Stimulated activated CD4-positive, alpha-beta T cell treated with anti-CD3 and anti-CD28 coated beads, Interleukin-12 subunit alpha, Interleukin-12 subunit beta, amount 100 ng/mL, for 48 hours (primary cell): ENCODE measurements at places on chromosomes 3 and 15.
A peak's percentile ranks its signal among the peaks of the same experiment; 100 is the strongest.

- no peak for DNase-seq
Observed at GRCh38 chr3:129240436-129240835, 9.0 kb upstream of the COPG1 start.

GRCh38 chr15:59557581-59557980 lies 54.0 kb upstream of the GCNT3 start:
- DNase-seq, result no peak

GRCh38 chr3:137761563-137762503 lies 2.3 kb upstream of the SOX14 start:
- DNase-seq, result no peak

- no peak for DNase-seq
Observed at GRCh38 chr15:39625451-39625850, 44.6 kb downstream of the THBS1 start.

- no peak for DNase-seq
Observed at GRCh38 chr3:154625756-154626155, 195.8 kb upstream of the GPR149 start.

- DNase-seq, result no peak
Observed at GRCh38 chr3:37990527-37990926, at the start of gene VILL. VILL (plus strand) TSS chr3:37990786; CDS start chr3:37993673, 2,887 bp downstream.

- no peak for DNase-seq
Observed at GRCh38 chr3:115670911-115671310, 47.6 kb downstream of the GAP43 start.

DNA sequence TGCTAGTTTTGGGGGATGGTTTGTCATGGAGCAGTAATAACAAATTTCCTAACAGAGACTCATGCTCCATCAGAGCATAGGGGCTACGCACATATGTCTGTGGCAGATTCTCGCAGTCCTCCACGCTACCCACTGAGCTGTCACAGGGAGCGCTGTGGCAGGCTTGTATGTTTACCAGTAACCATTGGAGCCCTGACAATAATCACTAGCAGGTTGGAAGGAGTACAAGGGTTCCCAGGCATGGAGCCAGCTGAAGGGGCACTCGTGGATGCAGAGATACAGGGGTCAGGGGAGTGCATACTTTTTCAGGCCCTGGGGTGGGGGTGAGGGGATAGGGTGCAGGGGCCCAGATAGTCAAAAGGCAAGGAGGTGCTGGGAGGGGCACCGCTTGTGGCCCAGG lies 7.9 kb upstream of the GP9 start:
- DNase-seq, result no peak

DNA sequence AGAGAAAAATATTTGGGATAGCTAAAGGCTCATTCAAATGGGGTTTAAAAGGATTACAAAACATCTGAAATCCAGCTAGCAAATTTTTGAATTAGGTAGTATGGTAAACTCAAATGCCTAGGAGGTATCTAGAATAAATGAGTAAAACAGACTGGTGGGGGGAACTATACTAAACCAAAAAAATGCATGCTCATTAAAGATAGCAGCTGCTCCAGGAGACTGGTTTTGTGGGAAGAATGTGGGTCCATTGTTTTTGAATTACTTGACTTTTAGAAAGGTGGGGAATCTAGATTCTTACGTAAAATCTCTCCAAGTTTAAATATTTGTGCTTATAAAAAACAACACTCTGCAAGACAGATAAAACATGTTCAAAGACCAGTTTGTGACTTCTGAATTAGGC lies 73.8 kb downstream of the LEKR1 start:
- no peak for DNase-seq

GRCh38 chr15:58407778-58408177 lies 24.0 kb upstream of the LIPC start:
- DNase-seq, result no peak

- DNase-seq, result no peak
Observed at GRCh38 chr3:183161552-183162336, 790 bp downstream of the LAMP3 start.

GRCh38 chr15:69881302-69881670 lies 216.4 kb downstream of the TLE3 start:
- no peak for DNase-seq

DNA sequence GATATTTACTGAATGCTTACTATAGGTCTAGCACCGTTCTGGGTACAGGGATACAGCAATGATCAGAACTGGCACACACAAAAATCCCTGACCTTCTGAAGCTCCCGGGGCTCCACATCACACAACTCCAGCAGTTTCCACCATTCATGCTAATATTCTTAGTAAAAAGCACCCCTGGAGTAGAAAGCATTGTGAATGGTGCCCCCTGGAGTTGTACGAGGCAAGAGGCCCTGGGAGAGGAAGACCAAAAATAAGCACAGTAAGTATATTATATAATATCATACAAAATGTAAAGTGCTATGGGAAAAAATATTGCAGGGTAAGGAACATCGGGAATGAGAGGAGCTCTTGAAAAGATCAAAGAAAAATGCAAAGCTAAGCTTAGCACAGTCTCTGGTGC lies 790 bp upstream of the SRGAP3 start:
- DNase-seq, result no peak

- no peak for DNase-seq
Observed at GRCh38 chr3:117488983-117489382, 779.4 kb downstream of the TUSC7 start.

GRCh38 chr15:28979208-28979841 lies 93.6 kb downstream of the APBA2 start:
- no peak for DNase-seq

GRCh38 chr15:87902772-87903426 lies 353.6 kb downstream of the NTRK3 start:
- no peak for DNase-seq

GRCh38 chr3:151925876-151926275 lies 52.4 kb downstream of the SUCNR1 start:
- no peak for DNase-seq

GRCh38 chr15:84604826-84605553 lies 4.2 kb downstream of the ZSCAN2 start:
- peak; percentile 70 for DNase-seq

- no peak for DNase-seq
Observed at GRCh38 chr3:89570465-89570864, 463.0 kb downstream of the EPHA3 start.

DNA sequence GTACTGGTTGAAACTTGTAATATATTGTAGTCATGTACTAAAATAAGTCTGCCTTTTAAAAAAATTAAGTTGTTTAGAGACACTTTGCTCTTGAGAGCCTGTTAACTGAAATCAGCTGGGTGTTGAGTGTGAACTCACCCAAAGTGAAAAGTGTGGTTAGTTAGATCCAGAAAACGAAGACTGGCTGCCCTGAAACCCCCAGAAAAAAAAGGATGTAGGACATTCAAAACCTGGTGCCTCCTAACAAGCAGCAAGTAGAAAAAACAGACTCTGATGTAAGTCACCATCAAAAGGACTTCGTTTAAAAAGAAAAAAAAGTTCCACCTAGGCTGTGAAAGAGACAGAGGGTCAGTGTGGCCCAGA lies 40.8 kb downstream of the UMPS start:
- no peak for DNase-seq

- no peak for DNase-seq
Observed at GRCh38 chr15:57789225-57789624, 82.7 kb downstream of the POLR2M start.

DNA sequence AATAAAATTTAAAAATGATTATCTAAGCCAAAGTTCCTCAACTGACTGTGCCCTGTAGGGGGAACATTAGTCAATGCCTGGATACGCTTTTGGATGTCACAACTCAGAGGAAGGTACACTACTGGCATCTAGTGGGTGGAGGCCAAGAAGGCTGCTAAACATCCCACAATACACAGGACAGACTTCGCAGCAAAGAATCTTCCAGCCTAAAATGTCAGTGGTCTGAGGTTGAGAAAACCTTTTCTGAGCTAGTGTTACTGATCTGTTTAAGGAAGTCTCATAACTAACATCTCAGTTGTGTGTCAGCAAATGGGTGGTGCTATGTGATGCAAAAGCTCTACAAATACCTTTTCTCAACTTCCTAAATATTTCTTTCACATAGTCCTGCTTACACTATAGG lies 20.9 kb upstream of the LDHAL6B start:
- no peak for DNase-seq

DNA sequence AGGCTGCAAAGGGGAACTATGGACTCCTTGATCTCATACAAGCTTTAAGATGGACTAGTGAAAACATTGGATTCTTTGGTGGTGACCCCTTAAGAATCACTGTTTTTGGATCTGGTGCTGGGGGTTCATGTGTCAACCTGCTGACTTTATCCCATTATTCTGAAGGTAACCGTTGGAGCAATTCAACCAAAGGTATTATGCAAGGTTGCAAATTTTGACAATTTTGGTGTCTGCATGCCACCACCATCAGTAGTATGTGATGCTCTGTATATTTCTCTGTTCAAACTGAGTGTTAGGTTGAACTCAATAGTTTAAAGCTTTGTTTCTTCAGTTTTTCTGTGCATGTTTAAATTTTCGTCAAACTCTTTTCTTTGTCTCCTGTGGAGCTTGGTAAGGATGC lies 583.8 kb upstream of the NAALADL2 start:
- no peak for DNase-seq

DNA sequence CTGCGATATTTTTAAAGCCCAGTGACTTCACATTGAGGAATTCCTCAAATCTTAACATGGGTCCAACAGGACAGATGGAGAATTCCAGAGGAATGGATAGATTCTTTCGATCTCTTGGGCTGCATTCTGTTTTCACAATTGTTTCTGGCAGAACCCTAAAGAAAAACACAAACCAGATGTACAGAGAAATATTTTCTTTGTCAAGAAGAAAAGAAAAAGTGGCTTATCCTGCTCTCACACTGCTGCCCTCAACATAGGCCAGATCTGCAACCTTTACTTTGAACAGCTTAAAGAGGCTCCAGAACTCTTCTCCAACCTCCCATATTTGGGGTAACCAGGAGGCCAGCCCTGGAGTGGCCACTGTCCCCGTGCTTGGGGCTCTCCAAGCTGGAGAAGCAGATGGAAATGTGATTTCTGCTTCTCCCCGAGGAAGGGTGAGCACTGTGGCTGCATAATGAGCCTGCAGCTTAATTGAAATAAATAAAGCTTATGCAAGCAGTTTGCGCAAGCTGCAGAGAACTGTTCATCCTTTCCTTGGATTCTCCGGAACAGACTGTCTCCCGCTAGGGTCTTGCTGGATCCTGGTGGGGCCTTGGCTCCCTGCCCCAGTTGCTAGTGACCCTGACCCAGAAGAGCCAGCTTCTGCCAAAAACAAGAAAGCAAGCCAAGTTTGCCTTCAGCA lies 453.2 kb upstream of the PROK2 start:
- DNase-seq, result no peak

- DNase-seq, result no peak
Observed at GRCh38 chr3:76669322-76669721, 370.6 kb upstream of the ROBO2 start.

DNA sequence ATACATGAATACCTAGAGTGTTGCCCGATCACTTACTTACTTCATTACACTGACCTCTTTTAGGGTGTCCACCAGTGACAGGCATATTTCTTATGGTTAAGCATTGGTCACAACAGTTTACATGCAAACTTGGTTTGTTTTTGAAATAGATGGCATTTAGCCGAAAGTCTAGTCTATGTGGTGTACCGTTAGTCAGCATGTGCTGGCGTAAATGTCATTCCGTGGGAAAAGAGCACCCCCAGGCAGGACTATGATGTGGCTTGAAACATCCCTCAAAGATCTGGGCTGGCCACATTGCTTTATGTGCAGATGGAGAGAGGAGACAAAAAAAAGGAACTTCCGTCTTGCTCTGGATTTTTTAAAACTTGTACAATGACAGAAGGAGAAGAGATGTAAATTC lies 357.0 kb upstream of the ICE2 start:
- DNase-seq, result no peak

- DNase-seq, result no peak
Observed at GRCh38 chr15:56467616-56468015, 2.7 kb upstream of the MNS1 start.

DNA sequence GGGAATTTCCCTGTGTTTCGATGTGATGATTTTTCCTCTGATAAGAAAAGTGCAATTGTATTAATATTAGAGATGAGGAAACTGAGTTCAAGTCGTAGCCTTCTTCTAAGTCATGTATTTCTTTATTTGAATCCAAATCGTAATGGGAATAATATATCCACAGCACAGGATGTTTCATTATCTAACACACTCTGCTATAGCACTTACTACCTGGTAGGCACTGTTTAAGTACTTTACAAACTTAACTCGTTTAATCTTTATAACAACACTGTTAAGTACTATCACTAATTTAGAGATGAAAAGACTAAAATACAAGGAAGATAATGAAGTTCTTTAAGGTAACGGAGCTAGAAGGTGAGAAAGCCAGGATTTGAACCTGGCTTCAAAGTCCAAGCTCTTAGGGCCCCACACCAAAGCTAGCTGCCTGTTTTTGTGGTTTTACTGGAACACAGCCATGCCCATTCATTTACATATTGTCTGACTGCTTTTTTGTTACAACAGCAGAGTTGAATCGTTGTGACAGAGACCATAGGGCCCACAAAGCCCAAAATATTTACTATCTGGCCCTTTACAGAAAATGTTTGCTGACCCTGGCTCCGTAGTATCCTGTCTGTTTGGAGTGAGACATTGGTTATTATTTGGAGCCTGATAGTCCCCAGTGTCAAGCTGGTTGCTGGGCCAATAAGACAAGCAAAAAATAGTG lies 9.6 kb upstream of the ATP13A3 start:
- DNase-seq, result no peak

GRCh38 chr3:18868911-18869689 lies 279.2 kb upstream of the KCNH8 start:
- no peak for DNase-seq

DNA sequence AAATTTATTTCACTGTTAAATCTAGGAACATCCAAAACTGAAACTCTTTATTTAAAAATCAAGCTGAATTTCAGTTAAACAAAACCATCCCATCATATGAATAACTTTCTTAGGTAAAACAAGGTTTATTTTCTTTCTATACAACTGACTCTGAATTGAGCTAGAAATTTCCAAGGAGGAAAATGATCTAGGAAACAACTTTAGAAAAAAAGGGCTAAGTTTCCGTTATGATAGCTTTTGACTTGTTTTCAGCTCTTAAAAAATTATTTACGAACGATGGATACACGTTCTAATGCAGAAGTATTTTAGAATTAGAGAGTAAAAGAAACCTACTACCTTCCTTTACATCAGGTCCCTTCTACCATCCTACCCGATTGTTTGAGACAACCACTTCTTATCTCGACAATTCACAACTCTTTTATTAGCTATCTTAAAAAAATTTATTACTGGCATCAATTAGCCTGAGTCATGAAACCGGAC lies 1.8 kb upstream of the IGF1R start:
- no peak for DNase-seq

GRCh38 chr15:74434263-74435136 lies 742 bp upstream of the SEMA7A start:
- DNase-seq, result no peak
